ENCODE measurements at places on chromosomes 3 and 15.

DNA sequence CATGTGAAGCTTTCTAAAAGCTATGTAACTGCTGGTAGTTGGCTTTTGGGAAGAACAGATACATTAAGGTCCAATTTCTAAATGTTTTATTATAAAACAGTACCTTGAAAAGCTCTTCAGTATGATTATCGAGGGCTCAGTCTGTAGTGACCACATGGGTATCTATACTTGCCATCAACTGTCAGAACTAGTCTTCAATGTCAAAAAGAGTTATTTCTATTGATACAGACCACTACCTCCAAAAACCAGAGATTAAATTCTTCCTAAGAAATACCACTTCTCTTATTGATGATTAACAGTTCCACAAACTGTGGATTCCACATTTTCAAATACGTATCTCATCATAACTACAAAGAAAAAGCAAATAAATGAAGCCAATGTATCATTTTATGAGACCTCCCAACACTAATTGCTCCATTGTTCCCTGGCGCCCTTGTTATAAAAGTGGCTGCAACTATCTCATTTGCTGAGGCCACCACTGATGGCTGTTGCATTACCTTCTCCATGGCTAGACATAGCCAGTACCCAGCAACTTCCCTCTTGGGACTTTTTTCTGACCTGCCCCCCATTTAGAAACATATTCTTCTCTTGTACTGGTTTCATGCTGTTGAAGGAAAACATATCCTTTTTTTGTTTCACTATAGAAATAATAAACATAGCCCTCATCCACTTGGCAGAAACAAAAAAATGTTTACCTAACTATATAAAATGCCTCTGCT lies 33.9 kb upstream of the MBNL1 start:
- DNase-seq: no peak

DNA sequence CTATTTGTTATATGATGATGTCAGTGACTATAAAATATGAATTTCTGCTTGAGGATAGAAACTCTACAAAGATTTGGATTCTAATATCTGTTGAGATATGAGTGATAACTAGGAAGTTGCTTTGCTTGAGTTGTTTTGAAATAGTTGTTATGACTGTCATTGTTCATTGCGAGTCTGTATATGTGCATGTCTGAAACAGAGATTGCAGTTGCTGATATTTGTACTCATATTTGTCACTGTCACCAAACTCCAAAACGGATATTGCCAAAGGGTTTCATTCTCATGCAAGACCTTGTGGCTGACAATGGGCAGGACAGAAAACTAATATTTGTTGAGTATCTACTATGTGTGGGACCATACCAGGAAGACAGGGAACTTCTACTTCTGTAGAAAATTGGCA lies 240.2 kb downstream of the CD47 start:
- no peak for DNase-seq

DNA sequence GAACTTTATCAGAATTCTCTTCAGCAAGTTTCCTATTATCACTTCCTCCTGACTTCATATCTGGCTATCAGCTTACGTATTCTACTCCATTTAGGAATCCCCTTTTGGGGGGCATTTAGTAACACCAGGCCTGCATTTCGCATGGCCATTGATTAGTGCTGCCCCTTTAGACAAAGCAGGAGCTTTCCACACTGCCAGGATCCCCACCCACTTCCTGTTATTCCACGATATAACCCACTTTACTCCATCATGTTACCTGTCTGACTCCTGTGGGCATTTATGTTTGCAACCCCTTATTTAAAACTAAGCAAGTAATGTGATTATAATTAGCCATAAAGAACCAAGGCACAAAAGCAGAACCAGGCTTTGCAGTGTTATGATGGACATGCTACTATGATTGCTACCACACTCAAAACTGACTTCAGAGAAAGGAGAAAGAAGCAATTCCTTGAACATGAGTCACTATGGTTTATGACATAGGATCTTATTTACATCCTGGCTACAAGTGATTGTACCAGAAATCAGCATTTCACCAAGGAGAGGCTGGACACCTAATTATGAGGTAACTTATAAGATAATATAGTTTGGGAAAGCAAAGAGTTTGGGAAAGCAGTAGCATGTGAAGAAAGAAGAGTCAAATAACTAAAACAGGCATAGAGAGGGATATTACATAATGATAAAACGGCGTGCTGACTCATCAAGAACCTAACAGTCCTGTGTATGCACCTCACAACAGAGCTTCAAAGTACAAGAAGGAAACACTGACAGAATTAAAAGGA lies 96.3 kb downstream of the IGSF11 start:
- no peak for DNase-seq

GRCh38 chr3:27657404-27657803 lies 64.7 kb downstream of the EOMES start:
- no peak for DNase-seq

GRCh38 chr3:122060040-122060698 lies 5.0 kb downstream of the CD86 start:
- no peak for DNase-seq

DNA sequence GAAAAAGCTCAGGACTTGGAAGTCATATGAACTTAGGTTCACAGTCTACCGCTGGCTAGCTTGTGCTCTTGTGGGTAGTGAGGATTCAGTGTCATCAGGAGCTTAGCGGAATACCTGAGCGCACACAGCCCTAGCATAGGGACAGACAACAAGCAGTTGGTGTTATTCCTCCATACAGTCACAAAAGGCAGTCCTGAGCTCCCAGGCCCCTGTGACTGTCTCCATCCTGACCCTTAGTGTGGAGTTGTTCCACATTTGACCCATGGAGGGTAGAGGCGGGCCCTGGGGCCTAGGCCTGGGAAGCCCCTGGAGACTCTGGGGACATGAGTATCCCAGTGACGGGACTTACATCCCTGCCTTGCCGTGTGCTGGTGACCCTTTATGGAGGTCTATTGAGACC lies 131.5 kb upstream of the PLXNA1 start:
- DNase-seq: no peak

- DNase-seq: no peak
Measured at GRCh38 chr15:66505430-66505811, 295 bp downstream of the ZWILCH start.

- DNase-seq: no peak
Measured at GRCh38 chr15:74801311-74801997, 11.2 kb upstream of the LMAN1L start.

- no peak for DNase-seq
Measured at GRCh38 chr15:80478075-80478474, 73.9 kb downstream of the ARNT2 start.

DNA sequence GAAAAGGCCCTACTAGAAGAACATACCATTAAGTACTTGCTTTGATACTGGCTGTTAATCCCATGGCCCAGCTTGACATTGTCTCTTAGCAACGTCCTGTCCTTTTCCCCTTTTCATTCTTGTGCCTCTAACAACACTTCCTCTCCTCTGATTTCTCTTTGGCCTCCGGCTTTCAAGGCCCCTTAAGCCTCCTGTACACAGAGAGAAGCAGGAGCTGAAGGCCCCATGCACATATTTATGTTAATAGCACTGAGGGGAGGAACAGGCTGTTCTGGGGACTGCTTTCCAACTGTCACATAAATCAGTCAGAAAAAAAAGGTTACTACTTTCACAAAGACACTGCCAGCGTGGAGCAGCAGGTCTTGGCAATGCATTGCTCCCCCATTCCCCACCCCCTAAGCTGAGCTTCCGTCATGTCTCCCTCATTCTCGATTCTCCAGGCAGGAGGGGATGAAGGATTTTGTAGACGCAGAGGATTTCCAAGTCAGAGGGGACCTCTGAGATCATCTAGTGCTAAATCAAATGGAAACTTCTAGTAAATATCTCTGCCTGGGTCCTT lies 257.4 kb upstream of the ADAMTS9 start:
- DNase-seq: no peak

GRCh38 chr15:90035095-90035839 lies 34.1 kb downstream of the ZNF710 start:
- no peak for DNase-seq

GRCh38 chr15:67059127-67059553 lies 6.3 kb upstream of the SMAD3 start:
- DNase-seq: no peak

DNA sequence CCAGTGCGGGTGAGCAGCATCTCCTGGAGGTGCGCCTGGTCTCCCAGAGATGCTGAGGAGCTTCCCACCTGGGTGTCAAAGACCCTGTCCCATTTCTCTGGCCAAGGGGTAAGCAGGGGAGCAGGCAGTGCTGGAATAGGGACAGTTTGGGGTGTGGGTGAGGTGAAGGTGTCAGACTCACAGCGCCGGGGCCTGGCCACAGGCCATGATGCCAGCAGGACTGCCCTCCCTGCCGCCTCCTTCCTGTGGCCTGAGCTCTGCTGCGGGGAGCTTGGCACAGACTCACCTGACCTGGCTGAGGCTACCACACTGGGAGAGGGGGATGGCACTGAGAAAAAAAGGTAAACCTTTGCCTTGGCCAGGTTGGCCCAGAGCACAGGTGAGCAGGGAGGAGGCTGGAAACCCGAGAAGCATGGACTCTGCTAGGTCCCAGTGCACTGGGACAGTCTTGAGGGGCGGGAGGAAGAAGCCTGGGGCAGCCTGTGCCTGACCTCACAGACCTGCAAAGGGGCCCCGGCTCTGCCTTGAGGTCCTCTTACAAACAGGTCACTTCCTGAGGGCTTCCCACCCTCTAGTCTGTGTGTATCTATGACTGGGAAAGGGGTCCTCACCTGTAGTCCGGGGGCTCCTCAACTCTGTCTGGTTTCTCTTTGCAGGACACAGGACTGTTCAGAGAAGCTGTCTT lies 28.2 kb downstream of the GRAMD2A start:
- no peak for DNase-seq

GRCh38 chr3:133475245-133476010 lies 75.6 kb downstream of the BFSP2 start:
- DNase-seq: peak; percentile 29

DNA sequence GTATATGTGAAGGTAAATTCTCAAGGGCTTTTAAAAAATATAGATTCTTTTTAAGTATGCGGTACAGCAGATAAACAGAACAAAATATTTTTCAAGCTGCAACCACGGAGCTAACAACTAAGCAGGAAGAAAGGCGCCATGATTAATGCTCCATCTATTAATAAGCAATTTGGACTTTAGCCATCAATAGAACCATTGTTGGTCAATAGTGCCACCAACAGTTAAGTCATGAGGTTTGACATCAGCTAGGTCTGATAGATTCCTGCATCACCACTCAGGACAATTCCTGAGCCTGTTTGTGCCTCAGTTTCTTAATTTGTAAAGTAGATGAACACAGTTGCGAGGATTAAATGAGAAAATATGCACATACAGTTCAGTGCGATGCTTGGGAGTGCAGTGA lies 65.1 kb upstream of the FAM3D start:
- no peak for DNase-seq

GRCh38 chr15:69583626-69584025 lies 131.0 kb downstream of the RPLP1 start:
- no peak for DNase-seq

GRCh38 chr3:134567605-134568004 lies 81.7 kb downstream of the CEP63 start:
- no peak for DNase-seq

DNA sequence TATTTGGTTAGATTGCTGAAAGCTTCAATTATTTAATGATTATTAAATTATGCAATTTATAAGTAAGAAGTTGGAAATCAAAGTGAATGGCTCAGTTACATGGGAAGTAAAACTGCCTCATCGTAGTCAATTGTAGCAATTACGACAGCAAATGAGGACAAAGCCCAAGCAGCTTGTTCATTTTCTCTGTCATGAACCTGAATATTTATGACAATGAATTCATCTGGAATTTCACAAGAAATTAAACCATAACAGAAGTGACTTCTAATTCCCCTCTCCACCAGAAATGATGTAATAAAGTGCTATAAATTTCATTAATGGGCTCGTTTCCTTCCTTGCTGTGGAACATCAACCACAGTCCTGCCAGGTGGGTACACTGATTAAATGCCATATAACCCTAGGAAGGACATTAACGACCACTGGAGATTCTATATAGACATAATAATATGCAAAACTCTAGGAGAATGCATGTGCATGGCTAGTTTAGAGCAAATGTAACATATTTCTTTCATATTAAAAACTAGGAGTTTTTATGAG lies 273.8 kb upstream of the DCBLD2 start:
- DNase-seq: no peak

DNA sequence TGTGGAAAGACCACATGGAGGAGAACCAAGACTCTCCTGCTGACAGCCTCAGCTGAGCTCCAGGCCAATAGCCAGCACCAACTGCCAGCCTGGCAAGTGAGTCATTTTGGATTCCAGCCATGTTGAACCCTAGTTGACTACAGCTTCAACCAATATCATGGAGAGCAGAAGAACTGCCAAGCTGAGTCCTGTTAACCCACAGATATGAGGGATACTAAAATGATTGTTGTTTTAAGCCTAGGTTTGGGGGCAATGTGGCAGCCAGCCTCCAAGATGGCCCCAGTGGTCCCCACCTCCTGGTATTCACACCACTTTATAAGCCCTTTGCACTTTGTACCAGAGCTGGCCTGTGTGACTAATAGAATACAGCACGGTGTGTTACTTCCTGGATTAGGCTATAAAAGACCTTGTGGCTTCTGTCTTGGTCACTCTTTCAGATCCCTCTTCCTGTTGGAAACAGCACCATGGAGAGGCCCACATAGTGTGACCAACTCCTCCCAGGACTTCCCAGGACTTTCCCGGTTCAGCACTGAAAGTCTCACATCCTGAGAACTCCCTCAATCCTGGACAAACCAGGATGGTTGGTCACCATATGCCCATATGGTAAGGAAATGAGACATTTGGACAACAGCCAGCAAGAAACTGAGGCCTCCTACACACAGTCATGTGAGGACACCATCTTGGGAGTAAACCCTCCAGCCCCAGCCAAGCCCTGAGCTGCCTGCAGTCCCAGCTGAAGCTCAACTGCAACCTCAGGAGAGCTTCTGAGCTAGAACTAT lies 32.4 kb upstream of the CDV3 start:
- no peak for DNase-seq

GRCh38 chr15:40933517-40933902 lies 4.4 kb downstream of the DLL4 start:
- no peak for DNase-seq

GRCh38 chr15:43799945-43800285 lies at the start of gene SERINC4:
Gene SERINC4, minus strand, starts transcription at chr15:43800220. Its CDS starts 234 bp downstream, at chr15:43799986.
- no peak for DNase-seq

- DNase-seq: no peak
Measured at GRCh38 chr3:42148982-42149432, 57.9 kb downstream of the TRAK1 start.

GRCh38 chr3:14876921-14877333 lies 58.2 kb downstream of the FGD5 start:
- DNase-seq: no peak

- no peak for DNase-seq
Measured at GRCh38 chr3:62248734-62249483, 124.4 kb downstream of the FEZF2 start.

- peak; percentile 6 for DNase-seq
Measured at GRCh38 chr3:176814285-176814684, 383.0 kb downstream of the TBL1XR1 start.

- no peak for DNase-seq
Measured at GRCh38 chr3:46667657-46668056, 25.8 kb downstream of the ALS2CL start.
